Kidney epithelial cell (primary cell): ENCODE measurements at places on chromosomes 6 and 20.

DNA sequence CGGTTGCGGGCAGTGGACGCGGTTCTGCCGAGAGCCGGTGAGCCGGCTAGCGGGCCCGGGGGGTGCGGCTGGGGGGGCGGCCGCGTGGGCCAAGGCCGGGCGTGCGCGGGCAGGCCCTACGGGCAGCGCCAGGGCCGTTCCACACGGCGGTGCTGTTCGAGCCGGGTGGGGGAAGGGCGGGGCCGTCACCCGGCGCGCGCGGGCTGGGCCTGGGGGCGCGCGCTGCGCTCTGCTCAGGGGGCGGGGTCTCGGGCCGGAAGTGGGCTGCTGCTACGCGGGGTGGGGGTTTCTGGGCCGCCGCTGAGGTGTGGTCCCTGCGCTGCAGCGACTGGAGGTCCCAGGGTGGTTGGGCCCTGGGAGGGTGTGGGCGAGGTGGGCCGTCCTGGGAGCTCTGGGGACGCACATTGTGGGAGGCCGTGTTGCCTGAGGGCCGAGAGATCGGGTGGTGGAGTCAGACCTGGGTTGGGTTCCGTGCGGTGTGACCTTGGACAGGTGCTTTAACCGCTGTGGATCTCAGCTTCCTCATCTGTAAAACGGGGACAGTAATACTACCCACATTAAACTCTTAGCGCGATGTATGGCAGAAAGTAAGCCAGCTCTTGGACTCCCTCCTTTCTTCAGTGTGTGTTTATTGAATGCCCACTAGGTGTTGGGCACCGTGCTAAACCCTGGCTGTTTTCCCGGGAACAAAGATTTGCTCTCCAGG is 391 bp downstream of the MAPRE1 start:
- no peak for DNase-seq

GRCh38 chr6:137162692-137163306 is 10.6 kb downstream of the IL22RA2 start:
- no peak for DNase-seq

DNA sequence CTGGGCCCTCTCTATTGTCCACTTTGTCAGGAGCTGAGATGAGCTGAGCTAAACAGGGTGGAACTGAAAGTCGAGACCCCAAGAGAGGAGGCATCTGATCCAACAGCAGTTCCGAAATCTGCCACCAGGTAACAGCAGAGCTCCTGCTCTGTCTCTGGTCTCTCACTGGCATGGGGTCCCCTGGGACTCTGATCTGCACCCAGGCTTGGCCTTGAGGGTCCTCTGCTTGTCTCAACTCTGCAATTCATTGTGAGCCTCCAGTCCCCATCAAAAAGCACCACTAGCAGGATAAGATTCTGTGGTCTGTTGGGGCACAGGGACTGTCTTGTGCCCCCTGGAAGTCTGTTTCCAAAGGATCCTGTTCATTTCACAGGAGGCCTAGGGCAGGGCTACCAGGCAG is 62.5 kb upstream of the TOP1 start:
- DNase-seq = no peak

GRCh38 chr6:151493804-151494234 is at the start of gene CCDC170:
CCDC170 (plus strand) TSS chr6:151494017; CDS start chr6:151494129, 112 bp downstream.
- DNase-seq = no peak

DNA sequence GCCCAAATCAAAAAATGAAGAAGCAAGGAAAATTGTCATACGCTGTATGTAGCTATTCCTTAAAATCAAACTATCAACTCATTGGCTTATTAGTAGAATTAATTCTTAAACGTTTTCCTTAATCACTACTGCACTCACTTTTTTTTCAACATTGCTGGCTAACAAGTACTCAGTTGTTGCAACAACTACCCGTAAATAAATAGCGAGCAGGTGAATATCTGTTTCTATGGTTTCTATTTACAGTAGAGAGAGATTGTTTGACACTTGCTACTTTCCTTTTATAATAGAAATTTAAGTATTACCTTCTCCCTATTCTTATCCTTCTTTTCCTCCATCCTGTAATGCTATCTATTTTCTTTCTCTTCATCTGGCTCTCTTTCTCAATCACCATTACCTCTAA is 25.1 kb downstream of the FRK start:
- no peak for DNase-seq

DNA sequence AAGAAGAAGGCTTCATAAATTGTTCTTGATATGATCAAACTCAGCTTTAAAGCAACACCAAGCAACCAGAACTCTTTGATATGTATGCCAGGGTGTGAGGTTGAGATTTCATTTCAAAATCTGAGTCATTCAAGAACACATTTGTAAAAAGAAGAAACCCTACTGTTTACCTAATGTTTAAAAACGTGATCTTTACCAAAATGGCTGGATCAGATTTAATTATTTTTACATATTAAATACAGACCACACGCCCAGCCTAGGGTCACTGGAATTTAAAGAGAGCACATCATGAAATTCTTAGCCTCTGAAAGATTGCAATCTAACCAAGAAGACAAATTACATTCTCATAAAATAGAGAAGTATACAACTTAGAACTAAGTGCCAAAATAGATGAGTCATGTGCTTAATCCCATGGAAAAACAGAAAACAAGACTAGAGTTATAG is 206.8 kb upstream of the SMLR1 start:
- no peak for DNase-seq

- DNase-seq = no peak
Measured at GRCh38 chr6:20632696-20633095, 98.4 kb downstream of the CDKAL1 start.

DNA sequence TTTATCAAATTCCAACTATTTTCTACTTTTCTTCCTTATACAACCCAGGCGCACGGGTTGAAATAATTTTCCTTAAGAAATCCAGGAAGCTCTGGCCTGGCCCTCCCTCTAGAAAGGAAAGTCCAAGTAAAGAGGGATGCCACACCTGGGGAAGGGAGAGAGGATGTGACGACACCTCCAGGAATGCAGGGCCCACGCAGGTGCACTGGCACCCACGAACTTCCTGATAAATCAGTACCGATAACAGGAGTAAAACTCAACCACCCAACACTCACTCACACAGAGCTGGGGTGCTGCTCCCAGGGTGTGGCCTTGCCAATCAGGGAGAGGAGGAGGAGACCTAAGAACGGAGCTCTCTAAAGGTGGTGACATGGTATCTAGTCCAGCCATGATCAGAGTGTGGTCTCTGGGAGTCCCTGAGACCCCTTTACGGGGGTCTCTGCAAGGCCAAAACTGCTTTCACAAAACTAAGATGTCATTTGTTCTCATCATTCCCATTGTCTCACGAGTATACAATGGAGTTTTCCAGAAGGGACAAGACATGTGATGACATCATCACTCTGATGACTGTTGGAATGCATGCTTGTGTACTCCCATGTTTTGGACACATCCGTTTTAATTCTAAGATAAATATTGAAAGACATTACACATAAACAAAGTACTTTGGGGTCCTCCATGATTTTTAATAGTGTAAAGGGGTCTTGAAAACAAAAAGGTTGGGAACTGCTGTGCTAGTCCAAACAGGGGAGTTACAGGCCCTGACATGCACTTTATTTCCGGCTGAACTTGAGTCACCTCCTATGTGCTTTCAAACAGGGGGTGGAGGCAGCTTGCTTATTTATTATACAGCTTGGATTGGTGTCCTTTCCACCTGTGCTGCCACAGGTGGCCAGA is 2.2 kb upstream of the PARD6B start:
- DNase-seq = no peak

- DNase-seq = no peak
Measured at GRCh38 chr6:38508286-38508685, 131.4 kb downstream of the BTBD9 start.

DNA sequence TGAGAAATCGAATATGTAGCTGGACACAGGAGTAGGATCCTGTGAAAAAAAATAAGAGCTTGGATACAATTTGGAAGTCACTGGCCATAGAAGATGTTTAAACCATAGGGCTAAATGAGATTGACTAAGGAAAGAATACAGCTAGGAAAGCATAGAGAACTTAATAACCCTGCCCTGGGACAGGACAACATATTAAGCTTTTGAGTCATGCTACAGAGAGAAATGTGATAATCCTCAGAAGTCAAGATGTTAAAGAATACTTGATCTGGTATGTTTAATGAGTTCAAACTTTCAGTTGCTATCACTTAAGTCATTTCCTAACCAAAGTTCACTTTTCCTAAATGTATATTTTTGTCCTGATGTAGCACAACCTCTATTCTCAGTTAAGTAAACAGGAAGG is 154.6 kb upstream of the TSHZ2 start:
- DNase-seq = no peak

- no peak for DNase-seq
Measured at GRCh38 chr6:32803416-32803815, 13.4 kb downstream of the HLA-DOB start.

- DNase-seq = no peak
Measured at GRCh38 chr6:156775717-156776116, 1.5 kb upstream of the ARID1B start.

- no peak for DNase-seq
Measured at GRCh38 chr6:90497411-90497810, 89.5 kb downstream of the MAP3K7 start.

GRCh38 chr6:5302995-5303622 is 41.8 kb downstream of the FARS2 start:
- no peak for DNase-seq

GRCh38 chr20:919491-919916 is 3.4 kb upstream of the ANGPT4 start:
- no peak for DNase-seq

DNA sequence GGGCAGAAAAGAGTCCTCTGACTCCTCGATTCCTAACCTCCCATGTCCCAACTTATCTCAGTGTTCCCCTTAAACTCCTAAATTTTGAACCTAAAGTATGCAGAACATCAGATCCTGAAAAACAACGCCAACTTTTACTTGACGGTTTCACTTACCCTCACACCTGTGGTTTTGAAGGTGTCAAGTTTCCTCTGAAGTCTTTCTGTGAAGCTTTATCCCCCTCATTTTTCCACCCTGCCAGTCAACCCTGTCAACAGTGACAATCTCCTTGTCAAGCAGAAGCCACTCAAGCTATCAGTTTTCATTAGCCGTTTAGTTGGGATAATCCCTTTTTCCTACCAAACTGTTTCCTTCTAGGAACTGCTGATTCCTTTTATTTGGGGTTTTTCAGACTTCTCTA is 245.4 kb upstream of the PREP start:
- DNase-seq = no peak

GRCh38 chr6:32883789-32884188 is 29.8 kb downstream of the PSMB9 start:
- no peak for DNase-seq

- DNase-seq = peak; percentile 76
Measured at GRCh38 chr6:154386848-154387717, 30.5 kb upstream of the IPCEF1 start.

DNA sequence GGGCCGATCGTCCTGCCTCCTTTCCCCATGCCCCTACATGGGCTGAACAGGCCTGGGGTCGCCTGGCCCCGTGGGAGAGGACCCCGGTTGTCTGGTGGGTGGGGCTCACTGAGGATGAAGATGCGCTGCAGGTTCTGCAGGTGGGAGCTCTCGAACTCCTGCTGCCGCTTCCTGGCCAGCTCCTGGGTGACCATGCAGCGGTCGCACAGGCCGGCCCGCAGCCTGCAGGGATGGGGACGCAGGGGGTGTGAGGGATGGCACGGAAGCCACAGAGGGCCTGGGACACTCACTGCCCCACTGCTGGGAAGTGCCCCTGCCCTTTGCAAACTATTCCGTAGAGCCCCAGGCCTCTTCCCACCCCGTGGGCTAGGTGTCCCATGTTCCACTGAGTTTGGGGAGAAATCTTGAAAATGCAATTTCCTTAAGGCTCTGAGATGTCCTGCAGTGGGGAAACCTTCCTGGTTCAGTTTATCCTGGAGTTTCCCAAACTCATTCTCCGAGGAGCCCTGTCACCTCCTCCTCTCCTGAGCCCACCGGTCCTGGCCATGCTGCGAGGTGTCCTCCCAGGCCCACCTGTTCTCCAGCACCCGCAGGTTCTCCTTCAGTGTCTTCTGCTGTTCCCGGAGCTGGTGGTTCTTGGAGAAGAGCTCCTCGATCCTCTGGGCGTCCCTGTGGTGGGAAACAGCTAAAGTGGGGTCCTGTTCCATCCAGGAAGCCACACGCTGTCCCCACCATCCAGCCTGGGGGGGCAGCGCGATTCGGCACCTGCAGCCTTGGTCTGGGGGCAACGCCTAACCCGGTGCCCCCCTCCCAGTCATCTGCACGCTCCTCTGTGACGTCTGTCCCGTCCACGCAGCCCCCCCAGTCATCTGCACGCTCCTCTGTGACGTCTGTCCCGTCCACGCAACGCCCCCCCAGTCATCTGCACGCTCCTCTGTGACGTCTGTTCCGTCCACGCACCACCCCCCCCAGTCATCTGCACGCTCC is 9.9 kb upstream of the CABLES2 start:
- DNase-seq = no peak

GRCh38 chr20:1993986-1994385 is at the start of gene PDYN:
PDYN (minus strand) TSS chr20:1994058; CDS start chr20:1983084, 10,974 bp downstream.
- DNase-seq = no peak

- DNase-seq = no peak
Measured at GRCh38 chr6:42572523-42572922, 8.7 kb downstream of the UBR2 start.

DNA sequence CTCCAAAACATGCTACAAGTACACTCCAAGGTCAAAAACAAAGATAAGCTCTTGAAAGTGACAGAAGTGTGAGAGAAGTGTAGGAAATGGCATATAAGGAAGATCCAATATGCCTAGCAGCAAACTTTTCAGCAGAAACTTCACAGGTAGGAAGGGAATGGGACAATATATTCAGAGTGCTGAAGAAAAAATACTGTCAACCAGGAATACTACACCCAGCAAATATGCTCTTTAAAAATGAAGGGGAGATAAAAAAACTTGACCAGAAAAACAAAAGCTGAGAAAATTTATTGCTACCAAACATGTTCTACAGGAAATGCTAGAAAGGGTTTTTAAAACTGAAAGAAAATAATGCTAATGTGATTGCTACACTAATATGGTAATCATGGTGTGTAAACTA is 46.2 kb downstream of the THBS2 start:
- no peak for DNase-seq

- peak; percentile 14 for DNase-seq
Measured at GRCh38 chr20:49186535-49187329, 1.4 kb downstream of the STAU1 start.

- DNase-seq = no peak
Measured at GRCh38 chr6:5556011-5556410, 294.7 kb downstream of the FARS2 start.

GRCh38 chr6:53854843-53855567 is 60.2 kb downstream of the LRRC1 start:
- DNase-seq = peak; percentile 50

- no peak for DNase-seq
Measured at GRCh38 chr6:135640449-135641111, 143.0 kb upstream of the AHI1 start.

GRCh38 chr6:168326294-168327261 is 7.0 kb upstream of the DACT2 start:
- DNase-seq = no peak

GRCh38 chr6:158666628-158667359 is 16.9 kb downstream of the SYTL3 start:
- DNase-seq = no peak

DNA sequence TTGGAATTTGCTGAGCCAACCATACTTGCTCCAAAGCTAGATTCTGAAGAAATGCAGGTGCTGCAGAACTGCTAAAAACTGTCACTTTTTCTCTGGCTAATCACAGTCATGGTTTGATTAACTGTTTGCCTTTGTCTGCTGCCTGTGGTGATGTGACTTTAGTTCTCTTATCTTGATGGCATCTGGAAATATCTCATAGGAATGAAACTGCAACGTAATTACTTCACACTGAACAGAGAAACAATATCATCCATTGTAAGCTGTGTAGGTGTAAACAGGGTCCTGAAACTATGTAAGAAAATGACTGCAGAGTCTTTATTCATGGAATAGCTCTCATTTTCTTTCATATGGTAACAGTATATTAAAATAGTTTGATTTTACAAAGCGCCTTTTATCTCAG is 721.9 kb upstream of the HS3ST5 start:
- no peak for DNase-seq

- DNase-seq = no peak
Measured at GRCh38 chr6:33958526-33959328, 154.9 kb upstream of the MLN start.
